ENCODE measurements at places on chromosomes 1 and 21. TPM values are rescaled to one million over a fixed set of nuclear protein-coding genes. Genes with fewer than 3 reads are reported as not detected.

The CLDN19 gene
- total RNA-seq = not detected

The CFHR4 gene
- not detected for total RNA-seq

The TINAGL1 gene
- not detected for total RNA-seq

The DISC1 gene
- total RNA-seq = 2.0 TPM

The DNAJB4 gene
- 7.0 TPM for total RNA-seq

The UTP25 gene
- 12.2 TPM for total RNA-seq

The ERO1B gene
- total RNA-seq = 2.8 TPM

The GPR153 gene
- 0.56 TPM for total RNA-seq

The CR2 gene
- 2.8 TPM for total RNA-seq

The NEK2 gene
- 24.2 TPM for total RNA-seq

The LMOD1 gene
- not detected for total RNA-seq

The SYTL1 gene
- 39.6 TPM for total RNA-seq

The NUDT17 gene
- 3.8 TPM for total RNA-seq

The PLA2G5 gene
- not detected for total RNA-seq

The IL6R gene
- 2.4 TPM for total RNA-seq

The ADGRB2 gene
- total RNA-seq = 0.18 TPM

The ABCA4 gene
- total RNA-seq = not detected

DNA sequence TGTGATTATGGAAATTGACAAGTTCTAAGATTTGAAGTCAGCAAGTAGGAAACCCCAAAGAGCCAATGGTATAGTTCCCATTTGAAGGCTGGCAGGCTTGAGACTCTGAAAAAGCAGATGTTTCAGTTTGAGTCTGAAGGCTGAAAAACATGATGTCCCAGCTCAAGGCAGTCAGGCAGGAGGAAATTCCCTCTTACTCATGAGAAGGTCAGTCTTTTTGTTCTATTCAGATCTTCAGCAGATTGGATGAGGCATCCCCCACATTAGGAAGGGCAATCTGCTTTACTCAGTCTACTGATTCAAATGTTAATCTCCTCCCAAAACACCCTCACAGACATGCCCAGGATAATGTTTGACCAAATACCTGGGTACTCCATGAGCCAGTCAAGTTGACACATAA is 372.5 kb upstream of the ST6GALNAC5 start:
- H3K27ac ChIP-seq = peak overlapping the region; percentile 55
- no peaks in the 10 kb centered on the region for H3K27me3 ChIP-seq
- H3K36me3 ChIP-seq = peaks cover 2% of the 10 kb centered on the region
- H3K4me3 ChIP-seq = peak overlapping the region; percentile 41

GRCh38 chr1:28582248-28582615 is 9.8 kb upstream of the RAB42 start:
- peaks cover 42% of the 10 kb centered on the region for H3K36me3 ChIP-seq
- no peak for DNase-seq
- H3K4me3 ChIP-seq = peak overlapping the region; percentile 100
- H3K27me3 ChIP-seq = no peaks in the 10 kb centered on the region
- peak overlapping the region; percentile 94 for H3K27ac ChIP-seq
- H3K4me1 ChIP-seq = peaks cover 35% of the 10 kb centered on the region

GRCh38 chr1:159163614-159164228 is 7.7 kb upstream of the CADM3 start:
- peaks cover 51% of the 10 kb centered on the region for H3K27me3 ChIP-seq
- H3K36me3 ChIP-seq = no peaks in the 10 kb centered on the region
- H3K4me1 ChIP-seq = peaks cover 2% of the 10 kb centered on the region
- no peak overlapping the region for H3K27ac ChIP-seq

GRCh38 chr1:75600781-75601180 is 10.1 kb downstream of the SLC44A5 start:
- no peak for DNase-seq
- peaks cover 32% of the 10 kb centered on the region for H3K27me3 ChIP-seq
- no peaks in the 10 kb centered on the region for H3K36me3 ChIP-seq
- no peak overlapping the region for H3K4me3 ChIP-seq

GRCh38 chr1:242081446-242081845 is 82.5 kb upstream of the MAP1LC3C start:
- H3K4me1 ChIP-seq = no peaks in the 10 kb centered on the region
- no peak for DNase-seq
- H3K27me3 ChIP-seq = peaks cover 16% of the 10 kb centered on the region
- no peak overlapping the region for H3K4me3 ChIP-seq
- H3K27ac ChIP-seq = no peak overlapping the region

- no peaks in the 10 kb centered on the region for H3K4me1 ChIP-seq
- H3K27ac ChIP-seq = no peak overlapping the region
- H3K27me3 ChIP-seq = no peaks in the 10 kb centered on the region
These were observed 68.2 kb downstream of the ARHGEF16 start for GRCh38 chr1:3522564-3523265.

DNA sequence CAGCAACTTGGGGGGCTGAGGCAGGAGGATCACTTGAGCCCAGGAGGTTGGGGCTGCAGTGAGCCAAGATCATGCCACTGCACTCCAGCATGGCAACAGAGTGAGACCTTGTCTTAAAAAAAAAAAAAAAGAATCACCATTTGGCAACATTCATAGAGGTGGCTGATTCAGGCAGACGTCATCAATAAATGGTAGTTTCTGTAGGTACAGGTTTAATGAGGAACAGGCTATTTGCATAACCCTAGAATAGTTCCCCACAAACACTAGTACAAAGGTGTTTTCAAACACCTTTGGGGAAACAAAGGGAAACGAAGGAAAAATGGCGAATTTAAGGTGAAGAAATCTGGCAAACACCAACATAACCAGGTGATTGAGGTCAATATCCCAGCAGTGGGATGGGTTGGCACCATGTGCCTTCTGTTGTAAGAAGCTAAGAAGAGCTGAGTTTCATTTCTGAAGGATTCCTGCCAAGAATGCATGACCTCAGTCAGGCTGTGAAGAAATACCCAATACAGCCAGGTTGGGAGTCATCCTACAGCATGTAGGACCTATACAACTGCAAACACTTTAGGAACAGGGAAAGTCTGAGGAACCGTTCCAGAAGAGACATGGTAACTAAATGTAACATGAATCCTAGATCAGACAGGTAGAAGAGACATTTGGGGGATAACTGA is 5.6 kb downstream of the LPAR3 start:
- H3K27ac ChIP-seq = no peak overlapping the region
- H3K4me3 ChIP-seq = no peak overlapping the region
- peaks cover 12% of the 10 kb centered on the region for H3K27me3 ChIP-seq
- no peak for DNase-seq
- H3K4me1 ChIP-seq = peaks cover 6% of the 10 kb centered on the region

DNA sequence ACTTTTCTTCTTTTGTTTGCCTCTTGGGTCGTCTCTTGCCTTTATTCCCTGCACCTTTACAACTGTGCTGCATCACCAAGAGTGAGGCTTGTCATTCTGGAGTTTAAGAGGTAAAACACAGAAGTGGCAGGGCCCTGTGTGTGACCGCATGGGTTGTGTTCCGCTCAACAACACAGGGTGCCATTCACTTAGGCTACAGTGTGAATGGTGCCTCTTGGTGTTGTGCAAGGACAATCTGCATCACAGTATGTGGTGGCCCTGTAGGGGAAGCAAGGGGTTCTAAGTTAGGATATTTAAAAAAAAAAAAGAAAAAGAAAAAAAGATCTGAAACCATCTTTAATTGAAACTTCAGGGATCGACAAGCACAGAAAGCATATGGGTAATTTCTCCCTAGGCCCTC is 38.2 kb downstream of the BRINP2 start:
- H3K36me3 ChIP-seq = no peaks in the 10 kb centered on the region
- H3K4me1 ChIP-seq = no peaks in the 10 kb centered on the region
- H3K27ac ChIP-seq = no peak overlapping the region
- H3K4me3 ChIP-seq = no peak overlapping the region

- H3K4me3 ChIP-seq = no peak overlapping the region
- peaks cover 4% of the 10 kb centered on the region for H3K4me1 ChIP-seq
- no peak overlapping the region for H3K27ac ChIP-seq
- no peaks in the 10 kb centered on the region for H3K36me3 ChIP-seq
- peaks cover 7% of the 10 kb centered on the region for H3K27me3 ChIP-seq
These were observed 434.0 kb upstream of the NR5A2 start for GRCh38 chr1:199593475-199593874.

- no peak overlapping the region for H3K4me3 ChIP-seq
- H3K36me3 ChIP-seq = no peaks in the 10 kb centered on the region
- no peaks in the 10 kb centered on the region for H3K4me1 ChIP-seq
- H3K27ac ChIP-seq = no peak overlapping the region
- no peak for DNase-seq
- no peaks in the 10 kb centered on the region for H3K27me3 ChIP-seq
These were observed 284.8 kb downstream of the BACH1 start for GRCh38 chr21:29583424-29583924.

DNA sequence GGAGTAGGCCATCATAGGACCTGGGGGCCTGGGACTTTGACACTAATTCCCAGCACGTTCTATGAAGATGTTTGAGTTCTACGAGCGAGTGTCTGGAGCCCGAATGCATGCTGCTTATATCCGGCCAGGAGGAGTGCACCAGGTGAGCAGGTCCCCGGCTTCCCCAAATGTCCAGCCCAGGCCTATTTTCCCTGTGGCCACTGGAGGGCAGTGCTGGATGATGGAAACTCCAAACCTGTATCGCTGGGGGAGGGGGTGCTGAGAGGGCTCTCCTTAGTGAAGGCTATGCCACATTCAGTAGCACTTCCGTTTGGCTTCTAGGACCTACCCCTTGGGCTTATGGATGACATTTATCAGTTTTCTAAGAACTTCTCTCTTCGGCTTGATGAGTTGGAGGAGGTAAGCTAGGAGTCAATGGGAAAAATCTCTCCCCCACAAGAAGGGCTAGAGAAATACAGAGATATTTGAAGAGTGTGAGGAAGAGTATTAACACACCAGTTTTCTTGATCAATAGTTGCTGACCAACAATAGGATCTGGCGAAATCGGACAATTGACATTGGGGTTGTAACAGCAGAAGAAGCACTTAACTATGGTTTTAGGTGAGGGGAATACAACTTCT is 5.2 kb upstream of the FCER1G start:
- H3K4me1 ChIP-seq = peaks cover 34% of the 10 kb centered on the region
- no peak overlapping the region for H3K4me3 ChIP-seq
- DNase-seq = peak; percentile 73
- H3K27ac ChIP-seq = peak overlapping the region; percentile 71

DNA sequence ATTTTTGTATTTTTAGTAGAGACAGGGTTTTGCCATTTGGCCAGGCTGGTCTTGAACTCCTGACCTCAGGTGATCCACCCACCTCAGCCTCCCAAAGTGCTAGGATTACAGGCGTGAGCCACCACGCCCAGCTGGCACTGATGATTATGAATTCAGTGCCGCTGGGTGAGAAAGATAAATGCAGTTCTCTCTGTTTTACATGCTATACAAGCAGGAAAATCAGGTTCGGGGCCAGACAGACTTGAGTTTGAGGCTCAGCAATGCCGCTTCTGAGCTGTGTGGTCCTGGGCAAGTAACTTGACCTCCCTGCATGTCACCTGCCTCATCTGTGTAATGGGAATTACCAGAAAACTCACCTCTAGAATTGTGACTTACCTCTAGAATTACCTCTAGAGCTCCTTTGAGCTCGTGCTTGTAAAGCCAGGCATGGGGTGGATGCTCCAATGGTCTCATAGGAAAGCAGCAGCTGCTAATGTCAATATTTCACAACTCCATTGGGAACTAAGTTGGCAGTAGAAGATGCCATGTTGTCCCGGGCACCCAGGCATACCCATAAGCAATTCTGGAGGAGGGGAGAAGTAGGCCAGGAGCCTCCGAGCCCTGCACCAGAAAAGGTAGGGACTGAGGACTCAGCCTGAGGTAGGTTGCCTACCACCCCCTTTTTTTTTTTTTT is 119.8 kb upstream of the SLC25A33 start:
- H3K4me3 ChIP-seq = no peak overlapping the region
- peaks cover 63% of the 10 kb centered on the region for H3K27me3 ChIP-seq
- no peak for DNase-seq
- H3K4me1 ChIP-seq = peaks cover 26% of the 10 kb centered on the region

DNA sequence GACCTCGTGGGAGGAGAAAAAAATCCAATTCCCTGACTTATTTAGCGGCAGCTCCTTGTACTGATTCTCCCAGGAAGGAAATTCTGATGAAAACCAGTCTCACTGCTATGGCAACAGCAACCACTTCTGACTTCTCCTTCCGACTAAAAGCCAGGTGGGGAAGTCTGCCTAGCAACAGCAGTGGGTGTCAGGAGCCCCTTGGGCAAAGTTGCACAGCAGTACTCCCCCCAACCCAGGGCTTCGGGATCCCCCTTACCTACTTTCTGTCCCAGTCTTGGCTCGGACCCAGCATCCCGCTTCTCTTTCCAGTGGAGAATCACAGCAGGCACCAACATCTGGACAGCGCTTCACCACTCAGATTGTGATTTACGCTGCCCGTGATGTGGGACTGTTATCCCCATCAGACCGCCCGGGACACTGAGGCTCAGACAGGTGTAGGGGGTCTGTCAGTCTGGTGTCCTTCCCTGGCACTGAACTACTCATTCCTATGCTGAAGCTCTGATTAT is 24.6 kb downstream of the NKAIN1 start:
- no peaks in the 10 kb centered on the region for H3K36me3 ChIP-seq
- H3K27ac ChIP-seq = no peak overlapping the region
- no peak overlapping the region for H3K4me3 ChIP-seq
- H3K4me1 ChIP-seq = no peaks in the 10 kb centered on the region
- no peaks in the 10 kb centered on the region for H3K27me3 ChIP-seq

DNA sequence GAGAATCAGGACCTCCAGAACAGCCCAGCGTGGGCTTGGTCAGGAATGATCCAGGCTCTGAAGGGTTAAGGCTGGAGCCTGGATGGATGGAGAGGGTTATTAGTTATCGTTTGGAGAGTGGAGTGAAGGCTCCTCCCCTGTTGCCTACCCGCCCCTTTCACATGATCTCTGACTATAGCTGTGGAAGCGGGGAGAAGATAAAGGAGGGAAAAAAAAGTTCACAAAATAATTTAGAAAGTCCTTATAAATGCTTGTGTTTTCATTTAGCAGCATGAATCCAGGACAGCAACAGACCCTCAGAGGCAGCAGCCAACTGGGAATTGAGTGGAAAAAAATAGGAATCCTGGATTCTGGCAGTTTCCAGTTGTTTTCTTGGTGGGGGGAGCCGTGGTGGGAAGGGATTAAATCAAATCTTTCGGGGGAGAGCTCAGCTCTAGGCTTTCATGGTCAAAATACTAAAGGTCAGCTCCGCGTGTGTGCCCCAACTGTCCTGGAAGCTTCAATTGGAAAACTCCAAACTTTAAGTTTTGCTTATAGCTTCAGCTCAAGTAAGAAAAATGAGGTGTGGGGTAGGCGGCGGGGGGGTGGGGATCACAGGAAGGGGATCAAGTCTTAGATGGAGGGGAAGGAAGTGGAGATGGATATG is 595 bp upstream of the DDR2 start:
- H3K27ac ChIP-seq = no peak overlapping the region
- H3K36me3 ChIP-seq = no peaks in the 10 kb centered on the region
- H3K4me3 ChIP-seq = no peak overlapping the region
- no peak for DNase-seq

- no peaks in the 10 kb centered on the region for H3K27me3 ChIP-seq
- H3K4me3 ChIP-seq = peak overlapping the region; percentile 59
- H3K4me1 ChIP-seq = peaks cover 62% of the 10 kb centered on the region
- H3K27ac ChIP-seq = peak overlapping the region; percentile 87
- peak; percentile 62 for DNase-seq
These were observed 18.0 kb upstream of the ID3 start for GRCh38 chr1:23577056-23578004.
